Dermis microvascular lymphatic vessel endothelial cell (primary cell): ENCODE measurements at places on chromosomes 12 and 14. TPM values are rescaled to one million over a fixed set of nuclear protein-coding genes. Genes with fewer than 3 reads are reported as not detected.

RERGL gene
- not detected in 2 replicates for total RNA-seq

MIP gene
- 0.26 and 0.51 TPM in 2 replicates for total RNA-seq

TPH2 gene
- total RNA-seq: not detected in 2 replicates

PLBD1 gene
- 0.38 and 1.0 TPM in 2 replicates for total RNA-seq

MYO1A gene
- total RNA-seq: under 0.01 and 0.13 TPM in 2 replicates

BICDL1 gene
- total RNA-seq: 0.13 TPM in 1 of 2 replicates, not detected in the other

MYO1H gene
- not detected in 2 replicates for total RNA-seq
